ENCODE measurements at places on chromosomes 7 and 10.

- DNase-seq: no peak
Observed at GRCh38 chr10:5317547-5318107, 47.1 kb upstream of the UCN3 start.

GRCh38 chr7:116357781-116358670, 141.5 kb upstream of the CAV2 start:
- DNase-seq: no peak

- DNase-seq: no peak
Observed at GRCh38 chr7:133501771-133502170, 248.9 kb downstream of the EXOC4 start.

DNA sequence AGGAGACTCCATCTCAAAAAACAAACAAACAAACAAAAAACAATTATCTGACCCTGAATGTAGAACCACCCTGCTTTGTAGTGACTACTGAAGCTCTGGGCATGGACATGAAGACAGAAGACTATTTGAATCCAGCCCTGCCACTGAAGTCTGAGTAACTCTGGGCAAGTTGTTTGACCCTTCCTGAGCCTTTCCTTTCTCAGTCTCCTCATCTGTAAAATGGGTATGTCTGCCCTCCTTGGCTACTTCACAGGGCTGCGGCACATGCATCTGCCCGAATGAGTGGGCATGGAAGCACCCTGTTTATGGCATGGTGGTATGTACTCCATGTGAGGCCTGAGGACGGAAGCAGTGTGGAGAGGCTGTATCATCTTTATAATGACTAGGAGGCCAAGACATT, 22.2 kb upstream of the MALSU1 start:
- DNase-seq: no peak

DNA sequence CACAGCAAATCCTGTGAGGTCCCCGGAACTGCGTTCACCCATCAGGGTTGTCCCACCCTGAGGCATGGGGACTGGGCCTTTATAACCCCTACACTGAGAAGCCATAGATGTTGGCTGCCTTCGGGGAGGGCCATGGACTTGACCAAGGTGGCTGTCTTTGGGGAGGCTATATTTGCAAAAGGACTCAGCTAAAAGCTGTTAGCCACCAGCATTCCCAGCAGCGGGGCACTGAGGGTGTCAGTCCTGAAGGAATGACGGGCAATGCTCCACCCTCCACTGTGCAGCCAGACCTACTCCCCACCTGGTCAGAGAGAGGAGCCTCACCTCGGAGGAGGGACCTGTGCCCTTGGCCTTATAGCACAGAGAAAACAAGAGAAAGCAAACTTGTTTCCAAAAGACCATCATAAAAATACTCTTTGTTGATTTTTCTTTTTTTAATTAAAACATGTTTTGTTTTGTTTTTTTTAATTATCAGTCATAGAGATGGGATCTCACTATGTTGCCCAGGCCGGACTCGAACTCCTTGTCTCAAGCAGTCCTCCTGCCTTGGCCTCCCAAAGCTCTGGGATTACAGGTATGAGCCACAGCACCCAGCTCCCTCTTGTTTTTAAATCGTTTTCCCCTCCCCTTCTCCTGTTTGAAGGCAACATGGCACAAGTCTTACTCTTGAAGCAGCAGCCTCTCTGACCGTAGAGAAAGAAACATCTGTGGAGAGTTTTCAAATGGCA, 26.7 kb upstream of the CUX1 start:
- no peak for DNase-seq

DNA sequence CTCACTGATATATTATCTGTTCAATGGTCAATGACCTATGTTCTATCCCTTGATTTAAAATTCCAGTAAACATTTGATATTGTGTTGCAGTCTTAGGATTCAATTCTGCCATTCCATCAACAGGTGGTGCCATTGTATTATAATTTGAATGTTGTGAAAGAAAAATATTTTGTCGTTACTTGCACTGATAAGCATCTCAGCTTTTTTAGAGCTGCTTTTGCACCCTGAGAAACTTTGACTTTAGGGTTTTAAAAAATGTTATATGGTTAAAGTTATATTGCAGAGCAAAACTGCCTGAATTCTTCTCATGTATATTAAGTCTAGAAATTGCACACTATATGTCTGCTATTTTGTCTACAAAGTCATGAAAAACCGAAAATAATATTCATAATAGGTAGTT, 18.8 kb upstream of the MINDY3 start:
- no peak for DNase-seq

DNA sequence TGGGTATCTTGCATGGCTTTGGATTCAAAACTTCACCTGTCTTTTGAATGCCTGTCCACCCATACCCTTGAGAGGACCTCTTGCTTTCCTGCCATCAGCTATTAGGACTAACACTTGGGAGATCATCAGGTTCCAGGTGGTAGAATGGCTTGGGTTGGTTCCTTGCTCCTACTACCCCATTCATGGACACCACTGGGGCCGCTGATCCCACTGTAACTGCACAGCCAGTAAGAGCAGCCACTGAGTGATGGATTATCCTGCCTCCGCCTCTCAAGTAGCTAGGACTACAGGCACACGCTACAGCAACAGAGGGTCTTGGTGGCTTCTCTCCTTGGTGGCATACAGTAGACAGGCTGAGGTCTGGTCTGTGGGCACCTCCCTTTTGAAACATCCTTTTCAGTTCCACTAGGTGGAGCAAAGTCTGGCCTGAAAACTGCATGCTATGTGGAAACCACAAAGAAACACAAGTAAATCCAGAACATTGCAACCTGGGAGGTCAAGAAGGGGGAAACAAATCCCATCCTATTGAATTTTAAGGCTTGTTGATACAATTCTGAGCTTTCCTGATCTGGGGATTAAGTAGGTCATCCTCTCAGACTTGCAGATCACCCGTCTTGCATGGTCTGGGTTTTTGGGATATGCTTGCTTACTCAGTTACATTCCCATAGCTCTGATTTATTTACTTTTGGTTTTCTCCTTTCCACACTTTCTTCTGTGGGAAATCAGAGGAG, 9.4 kb downstream of the WBP1L start:
- no peak for DNase-seq

- no peak for DNase-seq
Observed at GRCh38 chr7:93178213-93178612, 30.0 kb upstream of the SAMD9L start.

DNA sequence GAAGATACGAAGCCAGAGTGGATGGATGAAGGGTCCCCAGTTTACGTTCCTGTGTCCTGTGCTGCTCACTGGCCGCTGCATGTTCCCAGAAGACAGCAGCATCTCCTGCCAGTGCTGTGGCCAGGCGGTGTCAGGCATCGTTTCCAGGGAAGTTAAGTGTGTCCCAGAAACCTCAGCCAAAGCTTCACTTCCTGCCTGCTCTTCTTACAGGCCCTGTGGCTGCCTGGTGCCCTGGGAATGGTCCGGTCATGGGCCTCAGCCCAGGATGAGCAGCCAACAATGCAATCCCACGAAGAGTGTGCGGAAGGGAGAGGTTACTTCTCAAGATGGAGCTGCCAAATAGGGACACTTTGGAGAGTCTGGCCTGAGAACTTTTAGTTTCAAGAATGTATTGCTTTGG, 99.7 kb upstream of the TARP start:
- DNase-seq: no peak

DNA sequence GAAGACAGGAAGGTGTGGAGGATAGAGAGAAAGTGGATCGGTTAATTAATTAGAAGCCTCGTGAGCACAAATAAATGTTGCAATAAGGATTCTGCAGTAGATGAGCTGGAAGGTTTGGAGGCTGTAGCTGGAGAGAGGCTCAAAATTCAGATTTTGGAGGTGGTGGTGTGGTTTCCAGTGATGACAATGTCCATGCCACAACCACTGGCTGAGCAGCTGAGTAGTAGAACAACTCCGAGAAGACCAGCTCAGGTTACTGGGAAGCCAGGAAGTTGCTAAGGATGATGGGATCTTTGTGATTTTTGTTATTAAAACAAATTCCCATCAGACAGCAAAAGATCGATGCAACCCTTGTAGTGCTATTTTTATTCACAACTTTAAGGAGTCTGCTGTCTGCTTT, 7.7 kb downstream of the SLC26A4 start:
- no peak for DNase-seq

DNA sequence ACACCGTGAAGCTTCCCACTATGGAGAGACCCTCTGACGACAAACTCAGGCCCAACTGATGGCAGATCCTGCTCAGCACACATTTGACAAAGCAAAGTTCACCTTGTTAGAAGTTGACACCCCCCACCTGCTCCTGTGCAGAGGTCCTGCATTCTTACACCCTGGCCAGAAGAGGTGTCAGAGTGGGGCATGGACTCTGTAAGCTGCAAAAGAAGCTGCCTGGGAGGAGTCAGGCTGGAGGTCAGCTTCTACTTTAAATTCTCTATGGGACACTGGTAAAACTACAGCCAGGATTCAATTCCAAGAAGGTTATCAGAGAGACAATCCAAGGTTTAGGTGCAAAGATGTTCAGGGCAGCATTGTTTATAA, 20.0 kb upstream of the TNS3 start:
- no peak for DNase-seq

Measured in endothelial cell (in vitro differentiated cells).